Activated naive CD4-positive, alpha-beta T cell treated with anti-CD3 and anti-CD28 coated beads, Interleukin-2, amount 50 U/mL, for 72 hours (primary cell): ENCODE measurements at places on chromosomes 12 and 14. TPM values are rescaled to one million over a fixed set of nuclear protein-coding genes. Genes with fewer than 3 reads are reported as not detected.

EIF2B1 gene
- total RNA-seq, result 63.3 TPM

CLEC9A gene
- total RNA-seq, result not detected

AICDA gene
- not detected for total RNA-seq

TULP3 gene
- total RNA-seq, result 7.3 TPM

ZC2HC1C gene
- total RNA-seq, result 1.5 TPM

FGF6 gene
- total RNA-seq, result not detected

WNT5B gene
- total RNA-seq, result not detected

CAPZA3 gene
- total RNA-seq, result not detected

ACADS gene
- total RNA-seq, result 15.9 TPM

MAPKAPK5 gene
- 31.8 TPM for total RNA-seq

COX8C gene
- not detected for total RNA-seq

OR8S1 gene
- total RNA-seq, result not detected

TAS2R42 gene
- total RNA-seq, result not detected

MOK gene
- total RNA-seq, result 9.1 TPM

SSTR1 gene
- not detected for total RNA-seq

RAD9B gene
- 2.0 TPM for total RNA-seq

RNASE7 gene
- total RNA-seq, result not detected

FSCB gene
- total RNA-seq, result not detected

RPGRIP1 gene
- not detected for total RNA-seq

CCDC59 gene
- 96.0 TPM for total RNA-seq

SIRT4 gene
- 3.3 TPM for total RNA-seq

PLEKHH1 gene
- 1.1 TPM for total RNA-seq

PZP gene
- not detected for total RNA-seq

ITGA5 gene
- total RNA-seq, result 29.4 TPM

LRTM2 gene
- total RNA-seq, result not detected

RNASE1 gene
- total RNA-seq, result not detected
